B cell (primary cell): ENCODE measurements at places on chromosomes 3 and 15. TPM values are rescaled to one million over a fixed set of nuclear protein-coding genes. Genes with fewer than 3 reads are reported as not detected.

GRCh38 chr3:45084820-45085816 lies 59.0 kb downstream of the CLEC3B start:
- no peaks in the 10 kb centered on the region for H3K36me3 ChIP-seq
- H3K4me1 ChIP-seq = no peaks in the 10 kb centered on the region
- DNase-seq = no peak
- H3K27me3 ChIP-seq = peaks cover 3% of the 10 kb centered on the region
- no peak overlapping the region for H3K4me3 ChIP-seq

DNA sequence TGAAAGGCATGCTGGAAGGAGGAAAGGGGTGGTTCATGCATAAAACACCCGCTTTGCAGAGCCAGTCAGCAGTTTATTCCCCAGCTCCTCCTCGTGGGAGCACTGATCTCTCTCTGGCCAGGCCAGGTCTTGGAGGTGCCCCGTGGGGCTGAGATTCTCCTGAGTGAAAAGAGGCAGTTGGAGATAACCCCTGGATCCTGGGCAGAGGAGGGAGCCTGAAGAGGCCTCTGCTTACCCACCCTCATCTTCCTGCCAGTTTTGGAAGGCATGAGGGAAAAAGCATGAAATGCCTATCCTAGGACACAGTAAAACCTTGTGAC lies 108.3 kb downstream of the SEMA5B start:
- no peaks in the 10 kb centered on the region for H3K36me3 ChIP-seq
- DNase-seq = no peak
- no peak overlapping the region for H3K27ac ChIP-seq
- H3K4me1 ChIP-seq = peaks cover 26% of the 10 kb centered on the region
- H3K4me3 ChIP-seq = no peak overlapping the region

DNA sequence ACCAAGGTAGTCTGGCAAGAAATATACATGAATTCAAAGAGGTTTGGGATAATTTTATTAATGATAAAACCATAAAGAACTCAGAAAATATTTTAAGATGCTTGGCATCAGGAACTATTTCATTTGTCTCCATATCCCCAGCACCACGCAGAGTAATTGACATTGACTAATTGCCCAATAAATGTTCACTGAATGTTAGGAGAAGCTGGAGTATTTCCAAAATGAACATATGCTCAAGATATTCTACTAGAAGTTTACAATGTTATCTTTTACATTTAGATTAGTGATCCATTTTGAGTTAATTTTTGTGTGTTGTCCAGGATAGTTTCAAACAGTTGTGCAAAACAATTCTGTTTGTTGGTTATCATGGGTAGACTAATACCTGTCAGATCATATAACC lies 298.8 kb upstream of the CTDSPL start:
- DNase-seq = no peak
- H3K27ac ChIP-seq = no peak overlapping the region
- H3K4me1 ChIP-seq = no peaks in the 10 kb centered on the region
- H3K36me3 ChIP-seq = no peaks in the 10 kb centered on the region

GRCh38 chr15:94287794-94288246 lies 56.5 kb downstream of the MCTP2 start:
- H3K4me3 ChIP-seq = peak overlapping the region; percentile 36
- peak overlapping the region; percentile 90 for H3K27ac ChIP-seq
- DNase-seq = peak; percentile 91
- H3K27me3 ChIP-seq = no peaks in the 10 kb centered on the region

- no peak for DNase-seq
- no peaks in the 10 kb centered on the region for H3K4me1 ChIP-seq
- no peak overlapping the region for H3K27ac ChIP-seq
- H3K4me3 ChIP-seq = no peak overlapping the region
- no peaks in the 10 kb centered on the region for H3K36me3 ChIP-seq
- H3K27me3 ChIP-seq = no peaks in the 10 kb centered on the region
These were observed 58.3 kb upstream of the TSEN2 start for GRCh38 chr3:12425850-12426579.

- DNase-seq = no peak
- no peaks in the 10 kb centered on the region for H3K36me3 ChIP-seq
- H3K27me3 ChIP-seq = no peaks in the 10 kb centered on the region
- H3K27ac ChIP-seq = no peak overlapping the region
- H3K4me3 ChIP-seq = no peak overlapping the region
- no peaks in the 10 kb centered on the region for H3K4me1 ChIP-seq
These were observed 368.3 kb upstream of the DCBLD2 start for GRCh38 chr3:99269606-99270351.

DNA sequence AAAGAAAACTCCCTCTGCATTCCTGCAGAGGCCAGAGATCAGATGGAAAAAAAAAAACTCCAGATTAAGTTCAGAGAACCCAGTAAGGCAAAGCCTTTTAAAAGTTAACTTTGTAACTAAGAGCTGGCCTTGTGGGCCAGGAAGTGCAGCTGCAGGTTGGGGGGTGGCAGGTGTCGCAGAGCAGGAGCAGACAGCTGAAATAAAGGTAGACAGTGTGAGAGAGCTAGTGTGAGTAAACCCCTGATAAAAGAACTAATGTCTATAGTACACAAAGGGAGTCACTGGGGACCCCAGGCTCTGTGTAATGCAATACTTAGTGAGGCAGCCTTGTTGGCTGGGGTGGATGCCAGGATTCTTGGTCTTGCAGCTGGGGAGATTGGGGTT lies 42.1 kb downstream of the PPCDC start:
- no peaks in the 10 kb centered on the region for H3K36me3 ChIP-seq
- no peaks in the 10 kb centered on the region for H3K27me3 ChIP-seq
- no peak overlapping the region for H3K27ac ChIP-seq
- H3K4me1 ChIP-seq = peaks cover 23% of the 10 kb centered on the region
- H3K4me3 ChIP-seq = no peak overlapping the region

DNA sequence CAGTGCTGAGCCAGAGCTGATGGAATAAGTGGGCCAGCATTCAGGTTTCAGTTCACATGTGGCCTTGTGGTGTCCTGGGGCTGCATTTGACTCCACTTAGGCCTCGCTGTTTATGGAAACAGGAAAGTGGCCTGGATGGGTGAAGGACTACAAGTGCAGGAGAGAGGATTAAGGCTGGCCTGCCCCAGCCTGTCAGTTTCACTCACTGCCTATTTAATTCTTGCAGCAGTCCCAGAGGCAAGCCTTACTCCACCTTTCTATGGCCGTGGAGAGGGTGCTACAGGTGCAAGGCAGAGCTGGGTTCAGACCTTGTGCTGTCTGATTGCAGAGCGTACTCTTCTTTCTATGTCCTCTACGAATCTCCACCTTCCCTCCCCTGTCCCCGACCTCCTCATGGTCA lies 37.7 kb downstream of the ABHD17C start:
- DNase-seq = no peak
- no peak overlapping the region for H3K27ac ChIP-seq
- no peaks in the 10 kb centered on the region for H3K27me3 ChIP-seq
- no peak overlapping the region for H3K4me3 ChIP-seq
- H3K4me1 ChIP-seq = no peaks in the 10 kb centered on the region
- H3K36me3 ChIP-seq = no peaks in the 10 kb centered on the region

DNA sequence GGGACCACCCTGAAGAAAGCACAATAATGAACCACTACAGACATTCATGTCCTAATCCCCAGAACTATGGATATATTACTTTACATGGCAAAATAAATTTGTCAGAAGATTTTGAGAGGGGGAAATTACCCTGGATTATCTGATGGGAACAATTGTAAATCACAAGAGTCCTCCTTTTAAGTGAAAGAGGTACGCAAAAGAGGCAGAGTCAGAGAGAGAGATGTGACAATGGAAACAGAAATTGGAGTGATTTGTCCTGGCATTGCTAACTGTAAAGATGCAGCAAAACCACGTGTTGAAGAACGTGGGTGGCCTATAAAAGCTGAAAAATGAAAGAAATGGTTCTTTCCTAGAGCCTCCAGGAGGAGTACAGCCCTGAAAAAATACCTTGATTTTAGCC lies 1121.4 kb upstream of the ALCAM start:
- DNase-seq = no peak
- no peaks in the 10 kb centered on the region for H3K27me3 ChIP-seq
- H3K4me1 ChIP-seq = no peaks in the 10 kb centered on the region
- no peak overlapping the region for H3K4me3 ChIP-seq
- H3K36me3 ChIP-seq = no peaks in the 10 kb centered on the region
- H3K27ac ChIP-seq = no peak overlapping the region

DNA sequence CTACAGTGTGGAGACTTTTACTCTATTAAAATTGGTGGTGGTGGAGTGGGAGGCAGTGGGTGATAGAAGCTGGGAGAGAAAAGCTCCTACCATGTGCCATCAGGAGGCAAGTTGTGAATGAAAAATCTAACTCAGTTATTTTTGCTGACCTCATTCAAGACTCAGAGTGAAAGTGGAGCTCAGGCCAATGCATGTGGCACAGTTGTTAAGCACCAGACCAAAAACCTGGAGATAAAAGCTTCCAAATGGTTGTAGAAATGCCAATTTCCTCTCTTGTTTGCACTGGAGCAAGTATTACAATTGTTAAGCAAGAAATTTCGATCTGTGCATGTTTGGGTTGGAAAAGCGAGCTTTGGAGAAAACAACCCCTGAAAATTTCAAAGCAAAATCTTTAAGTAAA lies 81.5 kb upstream of the PRICKLE2 start:
- DNase-seq = no peak
- H3K27me3 ChIP-seq = no peaks in the 10 kb centered on the region
- H3K4me1 ChIP-seq = no peaks in the 10 kb centered on the region
- H3K27ac ChIP-seq = no peak overlapping the region

DNA sequence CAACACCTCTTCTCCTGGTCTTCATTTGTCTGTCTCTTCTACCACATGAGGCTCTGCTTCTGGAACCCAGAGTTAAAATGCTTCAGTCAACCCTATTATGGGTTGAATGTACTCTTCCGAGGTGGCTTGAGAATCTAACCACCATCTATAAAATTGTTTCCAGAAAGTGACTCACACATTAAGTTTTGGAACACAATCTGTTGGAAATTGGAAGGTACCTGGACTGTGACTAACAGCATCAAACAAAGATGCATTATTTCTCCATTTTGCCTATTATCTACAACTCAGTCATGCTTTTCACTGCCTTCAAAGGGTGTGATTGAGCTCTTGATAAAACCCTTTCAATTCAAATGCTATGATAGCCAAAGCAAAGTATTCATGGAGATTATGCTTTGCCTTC lies 499.0 kb upstream of the SEMA6D start:
- no peak overlapping the region for H3K4me3 ChIP-seq
- no peaks in the 10 kb centered on the region for H3K27me3 ChIP-seq
- H3K27ac ChIP-seq = no peak overlapping the region
- no peaks in the 10 kb centered on the region for H3K4me1 ChIP-seq
- H3K36me3 ChIP-seq = no peaks in the 10 kb centered on the region

PYGO1 gene
- polyA plus RNA-seq = not detected in 2 replicates

ALS2CL gene
- 0.30 and 1.0 TPM in 2 replicates for polyA plus RNA-seq

ALPK3 gene
- polyA plus RNA-seq = 0.04 and 0.07 TPM in 2 replicates

SLC38A3 gene
- polyA plus RNA-seq = 0.17 TPM in 1 of 2 replicates, not detected in the other

SLC25A20 gene
- 5.7 and 19.9 TPM in 2 replicates for polyA plus RNA-seq
